ENCODE measurements at places on chromosomes 12 and 14.

GRCh38 chr12:13275241-13276085, 78.9 kb downstream of the EMP1 start:
- no peak for DNase-seq

- DNase-seq, result no peak
Observed at GRCh38 chr12:105773471-105773870, 365.3 kb downstream of the NUAK1 start.

- no peak for DNase-seq
Observed at GRCh38 chr14:70332015-70332414, 27.5 kb downstream of the COX16 start.

DNA sequence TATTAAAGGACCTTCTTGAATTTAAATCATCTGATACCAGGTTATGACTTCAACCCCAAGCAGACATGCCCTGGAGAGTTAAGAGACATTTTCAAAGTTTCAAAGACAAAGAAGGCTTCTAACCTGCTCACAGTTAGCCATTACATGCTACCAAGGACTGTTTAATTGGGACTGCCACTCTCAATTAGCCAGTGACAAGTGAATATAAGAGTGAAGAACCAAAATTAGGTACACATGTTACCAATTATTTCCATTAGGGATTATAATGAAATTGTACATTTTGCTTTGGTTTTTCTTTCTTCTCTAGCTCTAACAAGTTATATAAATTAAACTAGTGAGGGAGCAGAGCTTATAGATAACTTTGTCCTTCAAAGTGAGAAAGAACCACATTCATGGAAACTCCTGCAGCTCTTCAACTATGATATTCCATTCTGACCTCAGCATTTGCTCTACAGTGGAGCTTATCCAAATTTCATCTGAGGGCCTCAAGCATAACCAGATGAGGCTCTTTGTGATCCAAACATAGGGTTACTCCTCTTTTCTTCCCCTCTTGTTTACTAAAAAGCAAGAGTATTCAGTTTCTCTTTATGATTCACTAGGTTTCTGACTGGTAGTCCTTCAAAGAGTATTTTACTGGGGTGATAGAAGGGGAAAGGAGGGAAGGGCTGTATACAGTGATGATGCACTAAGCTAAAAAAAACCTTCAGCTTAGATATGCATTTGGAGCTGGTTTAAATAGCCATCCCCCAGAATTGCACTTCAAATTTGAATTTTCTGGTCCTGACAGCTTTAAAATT, 91.3 kb downstream of the DUSP6 start:
- DNase-seq, result no peak

DNA sequence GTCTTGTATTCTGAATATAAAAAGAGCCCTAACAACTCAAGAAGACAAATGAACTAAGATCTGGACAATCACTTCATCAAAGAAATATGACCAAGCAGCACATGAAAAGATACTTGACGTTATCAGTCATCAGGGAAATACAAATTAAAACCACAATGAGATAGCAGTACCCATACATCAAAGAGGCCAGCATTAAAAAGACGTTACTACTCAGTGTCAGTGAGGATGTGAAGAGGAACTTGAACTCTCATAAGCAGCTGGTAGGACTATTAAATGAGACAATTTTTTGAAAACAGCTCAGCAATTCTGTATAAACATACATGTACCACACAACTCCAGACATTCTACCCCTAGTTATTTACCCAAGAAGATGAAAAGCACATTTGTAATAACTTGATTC, 55.9 kb downstream of the FERMT2 start:
- peak; percentile 20 for DNase-seq

DNA sequence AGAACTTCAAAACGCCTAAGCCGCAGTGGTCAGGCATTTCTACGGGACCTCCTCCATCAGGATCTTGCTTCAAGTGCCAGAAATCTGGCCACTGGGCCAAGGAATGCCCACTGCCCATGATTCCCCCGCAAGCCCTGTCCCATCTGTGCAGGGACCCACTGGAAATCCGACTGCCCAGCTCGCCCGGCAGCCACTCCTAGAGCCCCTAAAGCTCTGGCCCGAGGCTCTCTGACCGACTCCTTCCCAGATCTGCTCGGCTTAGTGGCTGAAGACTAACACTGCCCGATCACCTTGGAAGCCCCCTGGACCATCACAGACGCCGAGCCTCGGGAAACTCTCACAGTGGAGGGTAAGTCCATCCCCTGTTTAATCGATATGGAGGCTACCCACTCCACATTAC, 1113.0 kb upstream of the TMEM132C start:
- DNase-seq, result no peak

- no peak for DNase-seq
Observed at GRCh38 chr14:104314251-104314941, 176.0 kb downstream of the KIF26A start.

- DNase-seq, result no peak
Observed at GRCh38 chr14:75875958-75876357, 105.8 kb downstream of the TGFB3 start.

- no peak for DNase-seq
Observed at GRCh38 chr12:87290505-87290904, 738.7 kb downstream of the C12orf50 start.

DNA sequence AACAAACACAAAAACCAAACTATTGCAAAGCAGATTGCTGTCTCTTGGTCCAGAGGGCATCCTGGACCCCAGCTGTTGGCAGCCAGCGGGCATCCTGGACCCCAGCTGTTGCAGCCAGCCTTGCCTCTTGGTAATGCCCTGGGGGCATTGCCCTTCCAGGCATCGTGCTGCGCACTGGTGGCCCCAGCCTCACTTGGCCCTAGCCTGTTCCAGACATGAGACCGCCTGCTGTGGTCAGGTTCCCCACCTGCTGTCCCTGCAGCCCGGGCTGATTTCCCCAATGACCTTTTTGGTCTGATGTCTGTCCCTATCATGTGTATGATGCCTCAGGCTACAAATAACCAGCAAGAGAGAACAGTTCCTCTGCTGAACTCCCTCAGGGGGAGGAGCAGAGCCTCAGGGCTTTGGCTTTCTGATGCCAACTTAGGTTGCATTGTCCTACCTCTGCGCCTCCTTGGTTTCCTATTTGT, 20.8 kb downstream of the MLXIP start:
- no peak for DNase-seq

DNA sequence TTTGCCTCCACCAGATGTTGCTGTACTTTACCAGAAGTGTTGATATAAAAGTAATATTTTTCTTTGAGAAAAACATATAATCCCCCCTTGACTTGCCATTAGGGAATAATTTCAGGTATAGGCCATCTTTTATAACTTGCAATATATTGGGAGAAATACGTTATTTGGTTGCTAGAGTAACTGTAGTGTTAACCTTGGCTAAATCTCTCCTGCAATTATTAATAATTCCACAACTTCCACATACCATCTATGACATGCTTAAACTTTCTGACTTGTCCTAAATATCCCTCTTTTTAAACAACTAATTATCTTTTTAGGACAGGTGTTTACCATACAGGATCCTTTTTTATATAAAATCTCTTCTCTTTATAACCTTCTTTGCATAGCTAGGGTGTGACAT, 1048.2 kb downstream of the SLC16A7 start:
- DNase-seq, result no peak

DNA sequence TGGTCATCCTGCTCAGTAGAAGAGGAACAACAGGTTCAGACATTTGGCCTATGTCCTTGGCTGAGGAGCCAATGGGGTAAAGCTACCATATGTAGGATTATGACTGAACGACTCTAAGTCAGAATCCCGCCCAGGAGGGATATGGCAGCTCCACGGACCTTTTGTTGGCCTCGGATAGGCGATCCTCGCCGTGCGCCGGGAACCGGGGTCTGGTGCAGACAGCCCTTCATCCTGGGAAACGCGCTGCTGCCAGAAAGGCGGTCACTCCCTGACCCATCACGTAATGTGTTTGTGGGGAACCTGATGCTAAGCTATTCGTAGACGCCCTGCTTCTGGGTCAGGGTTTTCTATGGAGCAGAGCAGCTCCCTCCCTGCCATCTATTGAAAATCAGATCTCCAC, 178.9 kb upstream of the ALG10B start:
- DNase-seq, result no peak

DNA sequence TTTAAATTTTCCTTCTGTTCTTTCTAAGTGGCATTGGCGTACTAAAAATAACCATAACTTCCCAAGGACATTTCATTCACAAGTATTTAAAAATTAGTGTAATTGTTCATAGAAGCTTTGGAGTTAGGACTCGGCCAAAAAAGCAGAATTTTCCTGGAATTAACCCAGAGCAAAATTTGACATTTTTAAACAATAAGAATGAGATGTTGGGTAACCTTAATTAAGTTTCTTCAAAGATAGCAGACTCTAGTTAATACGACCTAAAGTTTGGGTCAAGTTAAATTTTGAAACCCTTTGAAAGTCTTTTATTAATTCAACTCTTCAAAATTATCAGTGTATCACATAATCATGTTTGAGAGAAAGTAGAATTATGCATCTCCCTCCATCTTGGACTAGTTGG, 118.3 kb downstream of the AKAP6 start:
- no peak for DNase-seq

GRCh38 chr12:11798006-11798708, 148.7 kb downstream of the ETV6 start:
- no peak for DNase-seq

DNA sequence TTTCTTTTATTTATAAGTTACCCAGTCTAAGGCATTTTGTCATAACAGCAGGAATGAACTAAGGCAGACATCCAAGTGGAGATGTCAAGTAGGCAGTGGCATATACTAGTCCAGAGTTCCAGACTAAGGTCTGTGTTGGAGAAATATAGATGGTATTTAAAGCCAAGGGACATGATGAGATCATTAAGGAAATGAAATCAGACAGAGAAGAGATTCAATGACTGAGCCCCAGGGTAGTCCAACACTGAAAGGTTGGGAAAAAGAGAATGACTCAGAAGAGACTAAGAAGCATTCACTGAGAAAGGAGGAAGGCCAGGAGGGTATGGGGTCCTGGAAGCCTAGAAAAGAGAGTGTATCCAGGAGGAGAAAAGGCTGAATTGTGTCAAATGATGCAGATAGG, 442.2 kb upstream of the CCDC196 start:
- no peak for DNase-seq

GRCh38 chr12:67594888-67595287, 53.7 kb upstream of the DYRK2 start:
- DNase-seq, result no peak

DNA sequence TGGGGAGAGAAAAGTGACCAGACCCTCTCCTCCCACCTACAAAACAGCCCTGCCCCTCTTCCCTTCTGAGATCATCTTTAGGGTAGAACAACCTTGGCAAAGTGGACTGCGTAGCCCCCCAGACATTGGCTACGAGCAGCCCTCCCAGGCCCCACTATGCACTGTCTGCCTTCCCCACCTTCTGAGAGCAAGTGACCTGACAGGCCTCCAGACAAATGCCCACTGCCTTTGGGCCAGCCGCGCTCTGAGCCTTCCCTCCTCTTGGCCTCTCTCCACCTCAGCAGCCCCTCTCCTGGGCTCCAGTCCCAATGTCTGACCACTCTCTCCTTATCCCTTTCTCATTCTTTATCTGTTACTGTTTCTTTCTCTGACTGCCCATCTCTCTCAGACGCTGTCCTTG, 46.5 kb upstream of the CCND2 start:
- DNase-seq, result no peak

GRCh38 chr12:82898441-82898840, 211.7 kb downstream of the TMTC2 start:
- DNase-seq, result no peak

DNA sequence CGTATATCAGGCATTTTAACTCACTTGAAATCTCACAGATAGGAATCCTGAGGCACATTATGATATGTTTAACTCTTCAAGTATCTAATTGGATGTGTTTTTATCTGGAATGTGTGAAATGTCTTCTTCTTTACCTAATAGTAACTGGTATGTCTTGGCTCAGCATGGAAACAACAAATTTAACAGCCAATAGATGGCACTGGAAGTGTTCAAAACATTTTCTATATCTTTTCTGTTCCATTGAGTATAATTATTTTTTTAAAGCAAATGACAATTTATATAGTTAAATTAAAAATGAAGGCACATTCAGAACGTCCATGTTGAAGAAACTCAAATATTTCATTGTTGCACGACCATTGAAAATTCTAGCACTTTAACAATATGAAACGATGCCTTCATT, 164.6 kb upstream of the SLC16A7 start:
- DNase-seq, result no peak

GRCh38 chr14:36214476-36215216, 38.1 kb upstream of the PTCSC3 start:
- DNase-seq, result no peak

GRCh38 chr12:124218243-124218560, 76.7 kb upstream of the RFLNA start:
- no peak for DNase-seq

- DNase-seq, result no peak
Observed at GRCh38 chr12:89185181-89185580, 167.1 kb downstream of the DUSP6 start.

GRCh38 chr12:6275928-6276887, 34.3 kb upstream of the PLEKHG6 start:
- DNase-seq, result no peak

GRCh38 chr14:56120091-56120691, 2.0 kb downstream of the PELI2 start:
- DNase-seq, result no peak

GRCh38 chr12:24425601-24425970, 476.1 kb upstream of the SOX5 start:
- DNase-seq, result no peak

GRCh38 chr12:88516811-88517210, 63.5 kb downstream of the KITLG start:
- no peak for DNase-seq

DNA sequence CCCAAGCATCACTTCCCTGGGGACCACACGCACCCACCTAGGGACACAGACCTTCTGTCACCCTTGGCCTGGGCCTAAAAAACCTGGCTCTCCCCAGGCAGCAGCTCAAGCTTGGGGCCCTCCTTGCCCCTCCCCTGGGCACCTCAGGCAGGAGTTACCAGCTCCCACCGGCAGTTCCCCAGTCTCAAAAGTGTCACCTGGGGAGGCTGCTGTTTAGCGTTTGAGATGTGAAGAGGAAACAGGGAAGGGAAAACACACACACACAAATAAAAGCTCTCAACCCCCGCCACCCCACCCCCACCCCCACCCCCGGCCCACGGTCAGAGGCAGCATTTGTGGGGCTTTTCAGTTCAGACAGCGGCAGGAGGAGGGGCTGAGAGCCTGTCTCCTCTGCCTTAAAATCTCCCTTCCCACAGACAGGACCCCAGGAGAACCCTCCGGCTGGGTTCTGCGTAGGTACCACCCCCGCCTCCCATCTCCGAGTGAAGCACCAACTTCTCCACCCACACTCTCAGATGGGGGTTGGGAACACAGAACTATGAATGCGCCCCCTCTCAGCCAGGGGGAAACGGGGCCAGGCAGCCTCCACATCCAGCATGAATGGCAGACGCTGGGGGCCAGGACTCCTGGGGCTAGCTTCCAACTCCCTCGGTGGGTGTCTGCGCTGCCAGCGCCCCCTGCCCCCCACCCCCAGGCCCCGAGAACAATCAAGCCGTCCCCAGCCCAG, 3.0 kb downstream of the NCOR2 start:
- no peak for DNase-seq

DNA sequence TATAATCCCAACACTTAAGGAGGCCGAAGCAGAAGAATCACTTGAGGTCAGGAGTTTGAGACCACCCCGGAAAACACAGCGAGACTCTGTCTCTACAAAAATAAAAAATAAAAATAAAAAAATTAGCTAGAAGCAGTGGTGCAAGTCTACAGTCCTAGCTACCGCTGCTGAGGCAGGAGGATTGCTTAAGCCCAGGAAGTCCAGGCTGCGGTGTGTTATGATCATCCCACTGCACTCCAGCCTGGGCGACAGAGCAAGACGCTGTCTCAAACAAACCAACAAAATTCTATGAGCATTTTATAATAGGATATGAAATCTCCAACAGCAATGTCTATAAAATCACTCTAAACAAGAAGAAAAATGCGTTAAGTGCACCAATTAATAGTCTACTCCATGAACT, 75.3 kb downstream of the PPP1R12A start:
- DNase-seq, result no peak

Measured in CD4-positive, alpha-beta T cell treated with Interleukin-4 for 1 hour (primary cell).